Adipocyte (in vitro differentiated cells): ENCODE measurements at places on chromosomes 16 and 17.

GRCh38 chr16:73215678-73216377 is 167.9 kb upstream of the ZFHX3 start:
- no peak for DNase-seq

DNA sequence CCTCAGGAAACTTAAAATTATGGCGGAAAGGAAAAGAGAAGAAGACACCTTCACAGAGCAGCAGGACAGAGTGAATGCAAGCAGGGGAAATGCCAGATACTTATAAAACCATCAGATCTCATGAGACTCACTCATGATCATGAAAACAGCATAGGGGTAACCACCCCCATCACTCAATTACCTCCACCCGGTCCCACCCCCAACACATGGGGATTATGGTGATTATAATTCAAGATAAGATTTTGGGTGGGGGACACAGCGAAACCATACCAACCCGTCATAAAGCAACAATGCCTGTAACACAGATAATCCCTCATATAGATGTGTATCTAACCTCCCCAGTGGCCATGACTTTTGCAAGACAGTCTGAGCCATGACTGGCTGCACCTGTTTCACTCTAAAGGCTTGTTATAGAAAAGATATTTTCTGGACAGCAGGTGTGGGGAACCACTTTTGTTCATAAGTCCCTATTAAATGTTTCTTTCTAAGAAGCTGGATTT is 7.0 kb upstream of the GSDMA start:
- DNase-seq, result no peak

- no peak for DNase-seq
Measured at GRCh38 chr16:1642148-1642547, 30.0 kb downstream of the CRAMP1 start.

DNA sequence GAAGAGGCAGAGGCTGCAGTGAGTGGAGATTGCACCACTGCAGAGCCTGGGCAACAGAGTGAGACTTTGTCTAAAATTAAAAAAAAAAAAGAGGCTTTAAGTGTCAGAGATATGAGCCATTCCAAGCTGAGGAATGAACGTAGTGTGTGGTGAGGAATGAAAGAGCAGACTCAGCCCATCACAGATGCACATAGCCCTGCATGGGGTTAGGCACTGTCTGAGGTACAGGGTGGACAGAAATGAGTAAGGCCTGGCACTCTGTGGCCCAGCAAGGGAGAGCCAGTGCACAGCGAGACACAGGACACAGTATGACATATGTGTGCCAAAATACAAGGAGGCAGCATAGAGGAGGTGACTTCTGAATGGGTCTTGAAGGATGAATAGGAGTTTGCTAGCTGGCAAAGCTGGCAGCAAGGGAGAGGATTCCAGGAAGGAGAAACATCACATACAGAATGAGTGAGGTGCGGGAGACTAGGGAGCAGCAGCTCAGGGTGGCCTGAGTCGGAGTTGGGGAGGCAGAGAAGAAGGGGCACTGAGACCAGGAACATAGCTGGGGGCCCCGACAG is 8.7 kb upstream of the ZNF469 start:
- no peak for DNase-seq

DNA sequence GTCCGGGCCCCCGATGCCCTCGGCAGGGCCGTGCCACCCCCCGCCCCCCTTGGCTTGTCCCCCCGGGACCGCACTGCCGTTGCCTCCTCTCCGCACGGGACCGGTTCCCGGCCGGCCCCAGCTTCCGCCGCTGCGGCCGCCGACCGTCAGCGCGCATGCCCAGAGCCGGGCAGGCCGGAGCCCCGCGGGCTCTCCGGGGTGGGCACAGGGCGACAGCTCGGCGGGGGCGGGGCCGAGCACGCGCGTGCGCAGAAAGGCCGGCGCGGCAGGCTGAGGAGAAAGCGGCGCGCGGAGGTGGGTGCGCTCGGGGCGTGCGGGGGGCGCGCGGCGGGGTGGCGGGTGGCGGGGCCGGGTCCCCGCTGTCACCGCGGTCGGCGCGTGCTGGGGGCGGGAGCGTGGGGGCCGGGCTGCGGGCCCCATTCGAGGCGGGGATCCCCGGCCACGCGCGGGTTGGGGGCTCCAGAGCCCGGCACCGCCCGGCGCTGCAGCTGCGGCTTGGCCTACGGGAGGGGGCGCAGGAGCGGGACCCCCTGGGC is at the start of gene TBC1D24:
Gene TBC1D24 (plus strand): TSS at position 251 of the 536 bp plus-strand sequence. CDS start 21,022 bp downstream, outside the sequence.
- peak; percentile 96 for DNase-seq
